ENCODE measurements at places on chromosomes 2 and 18.

DNA sequence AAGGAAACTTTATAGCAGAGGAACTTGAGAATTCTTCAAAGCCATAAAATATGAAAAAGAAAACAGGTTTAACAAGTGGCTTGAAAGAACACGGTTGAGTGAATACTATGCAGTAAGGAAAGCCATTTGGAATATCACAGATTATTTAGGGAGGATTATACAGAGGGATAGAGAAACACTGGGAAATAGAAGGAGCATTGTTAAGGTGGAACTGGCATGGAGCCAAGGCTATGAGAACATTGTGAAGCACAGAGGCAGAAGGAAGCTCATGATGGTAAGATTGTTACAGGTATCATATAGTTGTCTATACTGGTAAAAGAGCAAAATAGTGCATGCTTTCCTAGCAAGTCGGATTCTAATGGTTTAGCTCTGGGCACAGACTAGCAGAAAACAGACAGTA lies 87.1 kb downstream of the SS18 start:
- DNase-seq = no peak

GRCh38 chr2:204591225-204591624 lies 46.0 kb downstream of the PARD3B start:
- DNase-seq = no peak

GRCh38 chr2:25853038-25853638 lies 25.1 kb downstream of the ASXL2 start:
- peak; percentile 51 for DNase-seq

DNA sequence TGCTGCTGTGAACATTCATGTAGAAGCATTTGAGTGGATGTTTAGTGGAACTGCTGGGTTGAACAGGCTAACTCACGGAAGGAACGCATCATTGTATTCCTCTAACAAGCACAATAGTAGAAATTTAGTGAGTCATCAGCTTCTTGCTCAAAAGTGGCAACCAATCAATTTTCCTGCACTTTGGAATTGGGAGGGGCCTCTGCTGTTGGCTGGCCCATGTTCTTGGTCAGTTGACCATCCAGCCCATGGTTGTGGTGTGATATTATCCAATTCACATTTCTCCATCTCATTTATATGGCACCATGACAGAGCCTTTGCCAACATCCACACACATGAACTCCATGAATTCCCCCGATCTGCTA lies 95.0 kb downstream of the TNFRSF11A start:
- DNase-seq = no peak

- no peak for DNase-seq
Measured at GRCh38 chr2:206084439-206084869, 1.5 kb downstream of the INO80D start.

Measured in GF-D8 (cell line).